ENCODE measurements at places on chromosomes 6 and 20.

DNA sequence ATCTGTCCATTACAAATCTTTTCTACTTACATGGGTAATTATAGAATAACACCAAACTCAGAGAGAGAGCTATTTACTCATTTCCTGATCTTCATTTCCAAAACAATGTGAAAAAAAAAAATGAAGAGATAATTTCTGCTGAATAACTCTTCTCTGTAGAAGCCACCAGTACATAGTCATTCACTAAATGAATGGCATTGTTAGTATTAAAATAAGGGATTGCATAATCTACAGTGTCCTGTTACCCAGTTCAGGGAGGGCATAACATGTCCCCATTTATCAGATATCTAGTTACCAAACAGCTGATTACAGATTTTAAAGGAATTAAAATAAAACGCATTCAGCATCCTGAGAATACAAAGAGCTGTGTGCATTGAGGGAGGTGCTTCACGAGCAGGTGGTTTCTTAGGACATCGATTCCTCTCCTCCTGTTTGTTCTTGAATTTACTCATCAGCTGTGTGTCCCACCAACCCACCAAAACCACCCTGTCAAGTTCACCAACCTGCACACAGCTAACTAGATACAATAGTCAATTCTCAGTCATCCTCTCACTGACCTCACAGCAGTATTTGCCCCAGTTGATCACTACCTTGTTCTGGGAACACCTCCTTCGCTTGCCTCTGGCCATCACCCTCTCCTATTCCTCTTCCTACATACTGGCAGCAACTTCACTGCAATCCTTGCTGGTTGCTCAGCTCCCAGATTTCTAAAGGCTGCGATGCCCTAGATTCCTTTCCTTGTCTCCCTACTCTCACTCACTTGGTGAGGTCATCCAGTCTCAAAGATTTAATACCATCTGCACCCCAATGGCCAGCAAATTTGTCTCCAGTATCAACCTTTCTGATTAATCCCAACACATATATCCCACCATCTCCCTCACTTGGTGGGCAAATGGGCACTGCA is 18.7 kb downstream of the CNKSR3 start:
- DNase-seq = peak; percentile 56

DNA sequence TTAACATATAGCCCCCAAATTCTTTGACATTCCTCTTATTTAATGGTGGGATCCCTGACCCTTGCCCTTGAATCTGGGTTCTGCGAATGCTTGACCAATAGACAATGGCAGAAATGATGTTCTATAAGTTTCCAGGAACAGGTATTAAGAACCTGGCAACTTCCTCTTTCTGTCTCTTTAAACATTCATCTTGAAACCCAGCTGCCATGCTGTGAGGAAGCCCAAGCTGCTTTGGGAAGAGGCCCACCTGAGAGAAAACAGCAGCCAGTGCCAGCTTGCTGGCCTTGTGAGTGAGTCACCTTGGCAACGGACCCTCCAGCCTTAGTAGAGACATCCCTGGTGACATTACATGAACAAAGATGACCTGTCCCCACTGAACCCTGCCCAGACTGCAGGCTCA is 45.2 kb upstream of the RALY start:
- no peak for DNase-seq

DNA sequence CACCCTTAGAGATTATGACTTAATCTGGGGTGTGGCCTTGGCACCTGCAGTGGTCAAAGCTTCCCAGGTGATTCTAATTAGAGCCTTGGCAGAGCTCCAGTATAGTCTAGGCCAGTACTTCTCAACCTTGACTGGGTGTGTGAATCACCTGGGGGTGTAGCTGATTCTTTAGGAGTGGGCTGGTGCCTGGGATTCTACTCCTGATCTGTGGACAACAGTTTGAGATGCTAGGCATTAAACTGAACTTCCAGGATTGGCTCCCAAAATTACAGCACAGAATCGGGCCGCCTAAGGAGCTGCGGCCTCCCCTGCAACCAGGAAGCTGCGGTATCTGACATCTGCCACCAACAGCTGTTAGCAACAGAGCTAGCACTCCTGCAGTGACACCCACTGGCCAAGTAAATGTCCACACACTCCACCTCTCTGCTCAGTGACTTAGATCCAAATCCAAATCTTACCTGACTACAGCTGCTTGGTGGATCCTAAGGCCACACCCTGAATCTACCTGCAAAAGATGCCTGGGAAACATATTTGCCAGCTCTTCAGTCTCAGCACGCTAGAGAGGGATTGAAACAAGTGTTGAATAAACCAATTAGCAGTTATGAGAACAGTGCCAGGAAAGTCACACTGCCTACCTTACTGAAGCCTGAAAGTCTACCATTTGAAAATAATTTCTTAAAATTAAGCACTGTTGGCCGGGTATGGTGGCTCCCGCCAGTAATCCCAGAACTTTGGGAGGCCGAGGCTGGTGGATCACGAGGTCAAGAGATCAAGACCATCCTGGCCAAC is 126.7 kb downstream of the UNC5CL start:
- DNase-seq = peak; percentile 78

DNA sequence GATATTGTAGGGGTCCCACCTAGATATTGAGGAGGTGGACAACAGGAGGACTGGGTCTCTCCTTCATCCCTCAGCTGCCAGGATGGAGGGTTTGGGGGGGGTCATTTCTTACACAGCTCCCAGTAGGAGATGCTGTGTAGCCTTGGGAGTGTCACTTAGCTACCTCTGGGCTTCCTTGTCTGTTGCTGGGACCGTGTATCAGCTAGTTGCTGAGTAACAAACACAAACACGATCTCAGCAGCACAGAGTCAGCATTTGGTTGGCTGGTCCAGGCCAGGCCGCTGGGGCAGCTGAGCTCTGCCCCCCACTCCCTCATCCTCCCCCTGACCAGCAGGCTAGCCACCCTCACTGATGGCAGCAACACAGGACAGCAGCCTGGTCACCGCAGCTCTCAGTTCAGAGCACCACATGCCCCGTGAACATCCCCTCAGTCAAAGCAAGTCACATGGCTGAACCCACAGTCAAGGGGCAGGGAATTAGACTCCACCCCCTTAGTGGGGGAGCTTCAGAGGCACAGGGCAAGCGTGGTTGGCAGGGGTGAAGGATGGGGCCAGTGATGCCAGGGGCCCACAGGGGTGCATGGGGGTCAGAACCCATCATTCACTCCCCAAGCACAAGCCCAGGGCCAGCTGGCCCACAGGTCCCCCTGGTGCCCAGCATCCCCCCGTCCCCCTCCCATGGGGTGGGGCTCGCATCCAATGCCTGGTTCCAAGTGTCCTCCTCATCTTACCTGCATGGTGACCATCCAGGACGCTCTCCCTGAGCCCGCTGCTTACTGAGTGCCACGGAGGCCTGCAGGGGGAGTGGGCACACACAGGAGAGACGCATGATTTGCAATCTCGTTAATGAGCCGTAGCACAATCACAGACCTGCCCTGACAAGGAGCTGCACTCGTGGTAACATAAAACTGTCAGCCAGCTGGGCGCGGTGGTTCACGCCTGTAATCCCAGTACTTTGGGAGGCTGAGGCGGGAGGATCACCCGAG is 112.4 kb downstream of the TAF4 start:
- no peak for DNase-seq

DNA sequence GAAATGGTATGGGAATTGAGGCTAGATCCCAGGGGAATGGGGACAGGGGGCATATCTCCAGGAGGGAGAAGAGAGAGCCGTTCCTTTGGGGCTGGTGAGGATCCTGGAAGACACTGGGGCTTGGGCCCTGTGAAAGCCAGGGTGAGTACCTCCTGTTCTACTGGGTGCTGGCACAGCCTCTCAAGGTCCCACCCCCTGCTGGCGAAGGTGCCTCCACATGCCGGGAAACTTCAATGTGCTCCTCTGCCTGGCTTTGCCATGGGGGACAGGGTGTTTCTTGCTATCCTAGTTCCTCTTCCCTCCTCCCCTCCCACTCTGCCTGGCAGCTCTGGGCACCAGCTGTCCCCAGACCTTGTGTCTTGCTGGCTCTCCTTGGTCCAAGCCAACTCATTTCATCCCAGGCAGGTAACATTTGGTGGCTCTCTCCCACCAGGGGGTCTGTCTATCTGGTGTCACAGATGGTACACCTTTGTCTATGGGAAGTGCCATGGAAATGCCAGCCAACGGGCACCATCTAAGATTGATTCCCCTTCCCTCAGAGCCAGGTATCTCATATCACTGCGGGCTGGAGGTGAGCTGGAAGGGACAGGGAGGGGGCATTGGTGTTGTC is 56.8 kb downstream of the MDGA1 start:
- no peak for DNase-seq

GRCh38 chr20:7975851-7976414 is 35.7 kb upstream of the HAO1 start:
- DNase-seq = peak; percentile 37

GRCh38 chr20:376750-377149 is 3.8 kb upstream of the TRIB3 start:
- no peak for DNase-seq

DNA sequence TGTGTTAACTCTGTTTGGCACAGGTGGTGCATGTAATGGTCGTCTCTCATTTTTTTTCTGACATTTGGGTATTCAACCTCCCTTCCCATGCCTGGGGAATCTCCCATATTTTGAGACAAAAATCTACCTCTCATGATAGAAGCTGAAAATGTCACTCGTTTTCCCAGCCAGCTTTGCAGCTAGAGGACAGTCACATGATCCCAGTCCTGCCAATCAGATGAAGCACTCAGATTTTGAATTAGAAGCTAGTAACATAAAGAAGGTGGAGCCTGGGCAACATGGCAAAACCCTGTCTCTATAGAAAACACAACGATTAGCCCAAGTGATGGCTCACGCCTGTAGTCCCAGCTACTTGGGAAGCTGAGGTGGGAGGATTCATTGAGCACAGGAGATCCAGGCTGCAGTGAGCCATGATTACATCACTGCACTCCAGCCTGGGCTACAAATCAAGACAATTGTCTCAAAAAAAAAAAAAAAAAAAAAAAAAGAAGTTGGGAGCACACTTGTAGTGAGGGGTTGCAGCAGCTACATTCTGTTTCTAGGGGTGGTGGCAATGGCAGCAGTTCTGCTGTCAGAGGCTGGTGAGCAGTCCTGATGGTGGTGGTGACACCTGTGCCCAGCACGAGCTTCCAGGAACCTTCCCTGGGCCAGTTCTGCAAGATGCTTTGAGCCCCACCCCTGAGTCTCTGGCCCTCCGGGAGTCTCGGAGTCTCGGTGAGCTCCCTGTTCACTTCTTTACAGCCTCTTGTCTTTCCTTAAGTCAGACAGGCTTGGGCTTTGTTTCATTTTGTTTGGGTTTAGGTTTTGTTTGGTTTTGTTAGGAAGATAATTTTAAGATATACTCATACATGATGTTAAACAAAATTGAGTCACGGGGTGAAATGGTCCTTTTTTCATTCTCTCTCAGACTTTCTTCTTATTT is 94.1 kb upstream of the KCNG1 start:
- DNase-seq = no peak

- no peak for DNase-seq
These were observed 39.7 kb downstream of the CDH26 start for GRCh38 chr20:59997896-59998295.
